ENCODE measurements at places on chromosomes 7 and 10.

DNA sequence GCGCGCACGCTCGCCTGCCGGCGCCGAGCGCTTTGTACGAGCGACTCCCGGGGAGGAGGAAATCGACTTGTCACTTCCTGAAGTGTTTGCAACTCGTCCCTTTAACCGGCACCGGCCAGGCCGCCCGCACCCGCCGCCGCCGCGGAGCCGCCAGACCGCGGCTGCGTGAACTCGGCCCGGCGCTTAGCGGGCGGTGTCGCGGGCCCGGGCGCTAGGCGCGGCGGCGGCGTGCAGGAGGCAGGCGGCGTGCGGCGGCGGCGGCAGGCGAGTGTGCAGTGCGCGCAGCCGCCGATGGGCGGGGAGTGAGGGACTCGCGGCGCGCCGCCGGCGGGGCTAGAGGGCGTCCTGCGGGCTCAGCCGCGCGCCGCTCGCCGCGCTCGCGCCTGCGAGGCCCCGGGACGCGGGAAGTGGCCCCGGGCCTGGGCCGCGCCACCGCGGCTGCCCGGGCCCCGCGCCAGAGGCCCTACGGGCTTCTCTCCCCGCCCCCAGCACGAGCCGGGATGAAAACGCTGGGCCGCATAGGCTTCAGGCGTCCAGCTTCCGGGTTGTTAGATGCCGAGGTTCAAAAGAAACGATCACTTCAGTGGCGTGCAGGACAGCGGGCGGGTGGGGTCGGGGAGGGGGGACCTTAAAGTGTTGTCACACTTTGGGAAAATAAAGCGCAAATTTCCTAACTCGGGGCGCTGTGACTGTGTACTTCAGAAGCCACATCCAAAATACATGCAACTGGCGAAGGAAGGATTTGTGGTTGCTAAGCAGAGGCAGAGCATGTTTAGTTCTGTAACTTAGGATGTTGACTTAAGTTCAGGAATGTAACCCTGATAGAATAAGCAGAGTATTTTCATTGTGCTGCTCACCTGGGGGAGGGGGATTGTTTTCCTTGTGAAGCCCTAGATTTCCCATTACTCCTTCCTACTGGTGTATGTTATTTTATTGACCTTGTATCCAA lies at the start of gene FAM53B:
Gene FAM53B, minus strand, starts transcription at position 277 of the 949 bp plus-strand sequence. CDS start 37,665 bp downstream, outside the sequence.
- peak; percentile 73 for DNase-seq

DNA sequence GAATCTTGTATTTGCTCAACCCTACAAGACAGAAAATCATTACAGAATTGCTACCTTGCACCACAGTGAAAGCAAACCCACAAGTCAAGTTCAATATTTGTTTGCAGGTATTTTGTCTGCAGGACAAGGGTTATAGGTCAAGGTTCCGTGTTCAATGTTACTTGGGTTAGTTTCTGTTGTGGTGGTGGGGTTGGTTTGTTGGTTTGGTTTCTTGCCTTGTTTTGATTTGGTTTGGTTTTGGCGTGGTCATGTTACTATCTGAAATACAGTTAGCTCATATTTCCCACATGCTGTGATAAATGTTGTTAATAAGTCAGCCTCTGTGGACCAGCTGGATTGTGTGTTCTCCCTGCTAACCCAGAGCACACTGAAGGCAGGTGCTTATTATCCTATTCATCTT lies 75.6 kb upstream of the INSIG1 start:
- no peak for DNase-seq

DNA sequence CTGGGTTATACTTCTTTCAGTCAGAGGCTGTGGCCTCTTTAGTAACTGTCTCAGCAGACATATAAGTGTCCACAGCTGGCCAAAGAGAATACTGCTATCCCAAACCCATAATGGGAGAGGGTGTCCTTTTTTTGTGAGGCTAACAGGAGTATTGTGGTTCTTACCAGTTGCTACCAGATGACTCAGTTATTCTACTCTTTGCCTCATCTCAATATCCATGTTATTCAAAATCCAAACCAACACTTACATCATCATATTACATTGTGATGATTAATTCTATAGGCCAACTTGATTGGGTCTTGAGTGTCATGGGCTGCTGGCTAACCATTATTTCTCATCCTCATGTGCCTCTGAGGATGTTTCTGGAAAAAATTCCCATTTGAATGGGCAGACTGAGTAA lies 120.9 kb downstream of the TMEM168 start:
- no peak for DNase-seq

- no peak for DNase-seq
Measured at GRCh38 chr10:31947144-31947926, 18.7 kb upstream of the ARHGAP12 start.

- no peak for DNase-seq
Measured at GRCh38 chr10:4623757-4624420, 202.1 kb upstream of the AKR1E2 start.

DNA sequence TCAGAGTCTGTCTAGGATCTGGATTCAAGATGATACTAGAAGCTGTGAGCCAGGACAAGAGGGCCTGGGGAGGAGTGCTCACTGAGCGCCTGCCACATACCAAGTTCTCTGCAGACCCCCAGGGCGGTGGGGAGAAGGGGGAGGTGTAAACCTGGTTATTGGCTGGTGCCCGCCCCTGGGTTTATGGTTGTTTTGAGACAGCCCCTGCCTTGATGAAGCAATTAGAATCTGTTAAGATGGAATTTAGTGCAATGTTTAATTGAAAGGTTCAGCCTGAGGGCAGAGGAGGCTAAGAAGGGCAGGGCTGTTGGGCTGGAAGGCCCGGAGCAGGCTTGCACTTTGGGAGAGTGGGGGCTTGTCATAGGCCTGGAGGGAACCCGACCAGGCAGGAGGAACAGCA lies 42.7 kb downstream of the PRF1 start:
- no peak for DNase-seq

DNA sequence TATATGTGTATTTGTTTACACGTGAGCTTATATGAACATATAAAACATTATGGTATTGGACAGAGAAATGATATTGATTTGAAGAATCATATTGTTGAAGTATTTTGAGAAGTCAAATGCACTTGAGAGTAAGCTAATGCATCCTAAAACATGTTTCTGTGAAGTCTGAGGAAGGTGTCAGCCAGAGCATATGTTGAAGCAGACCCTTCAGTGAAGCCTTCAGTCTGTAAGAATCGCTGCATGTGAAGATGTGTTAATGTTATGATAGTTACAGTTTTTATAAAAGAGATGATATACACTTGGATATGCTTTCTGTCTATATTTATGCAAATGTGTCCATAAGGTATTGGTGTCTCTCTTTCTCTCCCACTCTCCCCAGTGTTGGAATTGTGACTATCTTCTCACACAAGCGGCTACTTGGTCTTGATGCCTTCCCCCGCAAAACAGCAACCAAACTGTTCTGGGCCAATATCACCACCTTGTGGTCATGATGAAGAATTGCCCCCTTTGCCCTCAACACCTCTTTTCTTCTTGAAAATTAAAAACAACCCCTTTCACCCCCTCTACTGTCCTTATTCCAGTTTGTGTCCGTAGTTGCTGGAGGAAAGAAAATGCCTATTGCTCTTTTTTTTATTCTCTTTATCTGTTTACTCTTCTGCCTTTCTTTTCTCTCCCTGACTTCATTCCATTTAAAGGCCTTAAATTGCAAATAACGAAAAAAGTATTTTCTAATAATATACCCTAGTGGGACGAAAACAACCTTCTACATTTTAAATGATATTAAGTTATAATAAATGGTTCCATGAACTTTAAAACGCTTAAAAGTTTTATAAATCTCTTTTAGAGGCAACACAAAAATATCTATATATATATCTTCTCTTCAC lies 64.9 kb downstream of the IKZF1 start:
- no peak for DNase-seq

DNA sequence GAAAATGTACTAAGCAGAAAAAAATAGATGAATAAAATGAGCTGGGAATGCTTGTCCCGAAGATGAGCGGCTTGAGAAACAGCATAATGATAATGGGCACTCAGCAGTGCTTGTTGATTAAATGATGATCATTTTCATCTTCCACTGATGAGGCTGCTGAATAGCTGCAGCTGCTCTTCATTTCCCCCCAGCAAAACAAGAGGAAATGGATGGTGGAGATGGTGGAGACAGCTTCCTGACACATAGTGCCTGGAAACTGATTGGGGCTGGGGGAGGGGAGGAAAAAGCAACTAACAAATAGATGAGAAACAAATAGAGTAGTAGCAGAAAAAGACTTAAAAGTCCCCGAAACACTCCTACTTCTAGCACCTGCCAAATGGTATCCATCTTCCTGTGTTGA lies 41.4 kb downstream of the MRC1 start:
- DNase-seq, result no peak

DNA sequence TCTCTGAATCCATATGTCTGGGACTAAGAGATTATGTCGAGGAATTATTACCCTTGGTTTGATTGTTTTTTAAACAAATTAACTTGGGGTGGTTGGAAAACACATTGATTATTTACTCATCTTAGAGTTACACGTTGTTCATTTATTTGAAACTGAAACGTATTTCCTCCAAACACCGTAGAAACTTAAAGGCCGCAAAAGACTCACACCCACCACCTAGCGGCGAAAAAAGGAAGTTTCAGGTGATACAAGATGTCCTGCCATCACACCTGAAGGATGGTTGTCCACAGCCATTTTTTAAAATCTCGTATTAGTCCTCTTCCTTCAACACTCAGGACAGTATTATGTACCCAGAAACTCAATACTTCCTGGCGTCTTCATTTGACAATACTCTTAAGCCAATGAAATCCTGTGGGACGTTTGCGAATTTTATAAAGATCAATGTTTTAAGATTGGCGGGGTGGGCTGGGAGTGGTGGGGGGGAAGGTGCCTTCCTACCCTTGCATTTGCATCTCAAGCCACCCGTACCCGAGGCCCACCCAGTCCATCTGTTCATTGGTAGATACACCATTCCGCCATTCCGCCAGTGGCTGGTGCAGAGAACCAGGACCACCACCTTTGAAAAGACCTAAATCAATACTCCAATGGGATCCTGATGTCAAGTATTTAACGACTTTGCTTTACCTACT lies 1.4 kb upstream of the LCOR start:
- peak; percentile 54 for DNase-seq
